Keratinocyte (primary cell): ENCODE measurements at places on chromosomes 2 and 18. TPM values are rescaled to one million over a fixed set of nuclear protein-coding genes. Genes with fewer than 3 reads are reported as not detected.

Gene MC2R
- not detected in 3 replicates for polyA plus RNA-seq

Gene GCKR
- 0.18 to 0.30 TPM (median 0.27 TPM) in 3 replicates for polyA plus RNA-seq

DNA sequence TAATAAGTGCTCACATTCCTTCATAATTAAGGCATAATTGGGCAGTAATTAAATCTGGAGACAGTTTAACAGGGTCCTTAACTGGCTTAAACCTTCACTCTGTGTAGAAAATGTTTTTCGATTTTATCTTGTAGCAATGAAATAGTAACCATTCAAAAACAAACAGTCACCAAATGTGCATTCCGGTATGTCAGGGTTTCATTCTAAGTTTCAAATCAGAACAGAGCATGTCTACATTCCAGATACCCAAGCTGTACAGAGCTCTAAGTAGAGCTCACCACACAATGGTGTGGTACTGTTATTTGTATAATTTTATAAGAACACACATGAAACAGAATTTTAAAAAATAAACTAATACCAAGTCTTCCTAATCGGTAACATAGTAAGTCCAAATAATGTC is 52.6 kb downstream of the SMAD2 start:
- peaks cover 14% of the 10 kb centered on the region for H3K4me1 ChIP-seq
- no peak for DNase-seq

DNA sequence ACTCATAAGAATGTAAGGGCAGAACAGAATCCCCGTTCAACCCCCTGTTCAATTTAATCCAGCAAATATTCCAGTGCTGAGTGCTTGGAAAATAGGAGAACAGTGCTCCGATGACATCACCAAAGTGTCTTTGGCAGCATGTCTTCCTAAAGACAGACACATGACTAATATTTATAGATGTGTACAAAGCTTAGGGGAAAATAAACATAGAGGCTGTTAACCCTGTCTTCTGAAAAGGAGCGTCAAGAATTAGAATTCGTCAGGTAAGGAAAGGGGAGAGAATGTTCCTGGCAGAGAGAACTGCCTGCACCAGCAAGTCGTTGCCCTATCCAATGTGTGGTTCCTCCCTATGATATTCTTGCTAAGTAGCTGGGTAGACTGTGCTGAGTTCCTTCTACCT is 72.7 kb downstream of the PLB1 start:
- H3K27ac ChIP-seq = no peak overlapping the region
- H3K36me3 ChIP-seq = no peaks in the 10 kb centered on the region
- H3K27me3 ChIP-seq = no peaks in the 10 kb centered on the region
- no peak for DNase-seq

GRCh38 chr2:16258350-16258749 is 318.0 kb downstream of the MYCN start:
- no peaks in the 10 kb centered on the region for H3K4me1 ChIP-seq
- H3K36me3 ChIP-seq = no peaks in the 10 kb centered on the region
- no peak overlapping the region for H3K27ac ChIP-seq
- H3K4me3 ChIP-seq = no peak overlapping the region

Gene PDCD1
- not detected in 3 replicates for polyA plus RNA-seq

GRCh38 chr2:228048838-228049490 is 132.5 kb downstream of the SPHKAP start:
- no peaks in the 10 kb centered on the region for H3K36me3 ChIP-seq
- H3K27me3 ChIP-seq = no peaks in the 10 kb centered on the region
- DNase-seq = peak; percentile 23
- no peak overlapping the region for H3K4me3 ChIP-seq

DNA sequence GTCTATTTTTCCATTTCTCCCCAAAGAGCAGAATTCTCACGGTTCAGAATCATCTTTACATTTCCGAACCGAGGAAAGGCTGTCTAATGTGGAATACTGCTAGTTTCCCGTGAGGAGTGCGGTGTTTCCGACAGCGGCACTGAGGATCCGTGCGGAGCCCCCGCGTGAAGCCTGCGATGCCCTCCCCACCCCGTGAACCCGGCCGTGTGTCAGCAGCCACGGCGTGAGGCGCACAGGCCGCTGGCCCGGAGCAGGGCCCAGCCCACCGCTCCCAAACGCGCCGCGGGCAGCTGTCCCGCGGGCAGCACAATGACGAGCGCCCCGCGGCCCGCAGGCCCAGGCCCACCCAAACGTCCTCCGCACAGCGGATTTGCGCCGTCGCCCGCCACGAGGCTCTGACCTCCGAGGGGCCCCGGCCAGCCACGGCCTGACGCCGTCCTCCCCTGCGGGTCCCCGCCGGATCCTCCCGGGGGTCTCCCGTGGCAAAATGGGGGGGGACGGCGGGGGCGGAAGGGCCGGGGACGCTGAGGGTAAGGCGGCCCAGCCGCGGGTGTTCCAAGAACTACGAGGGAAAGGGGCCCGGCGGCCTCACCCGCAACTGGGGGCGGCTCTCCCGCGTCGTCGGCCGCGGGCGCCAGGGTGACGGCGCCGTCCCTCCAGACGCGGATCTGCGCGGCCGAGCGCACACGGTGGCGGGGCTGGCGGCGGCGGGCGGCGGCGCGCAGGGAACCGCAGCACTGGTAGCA is 796 bp downstream of the SPIRE1 start:
- no peak for DNase-seq
- H3K36me3 ChIP-seq = no peaks in the 10 kb centered on the region
- H3K4me3 ChIP-seq = peak overlapping the region; percentile 92
- H3K27ac ChIP-seq = peak overlapping the region; percentile 91
- H3K27me3 ChIP-seq = no peaks in the 10 kb centered on the region

Gene FNDC4
- polyA plus RNA-seq = 6.3 to 13.0 TPM (median 9.9 TPM) in 3 replicates

DNA sequence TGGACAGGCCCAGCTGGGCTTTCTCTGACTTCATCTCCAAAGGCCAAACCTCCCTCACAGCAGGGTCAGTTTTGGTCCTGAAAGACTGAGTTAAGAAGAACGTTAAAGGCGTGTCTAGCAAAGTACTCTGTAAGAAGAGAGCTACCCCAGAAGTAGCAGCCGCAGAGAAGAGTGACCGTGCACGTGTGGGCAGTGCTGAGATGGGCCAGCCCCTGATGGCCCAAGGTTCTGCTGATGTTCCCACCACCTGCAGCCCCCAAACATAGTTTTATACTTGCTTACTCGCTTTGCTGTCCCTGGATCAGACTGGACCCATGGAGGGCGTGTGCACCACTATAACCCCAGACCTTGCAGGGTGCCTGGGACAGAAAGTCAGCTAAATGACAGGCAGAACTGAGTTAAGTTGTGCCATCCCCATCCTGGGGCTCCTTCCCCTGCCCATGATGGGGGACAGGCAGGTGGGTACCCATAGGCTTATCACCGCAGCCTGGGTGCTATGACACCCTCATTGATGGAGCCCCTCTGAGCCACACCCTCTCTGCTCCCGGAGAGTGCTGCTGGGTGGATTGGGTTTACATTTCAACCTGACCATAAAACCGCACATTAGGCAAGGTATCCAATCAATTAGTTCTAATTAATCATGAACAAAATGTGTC is 367.3 kb upstream of the HS6ST1 start:
- no peak overlapping the region for H3K27ac ChIP-seq
- no peaks in the 10 kb centered on the region for H3K4me1 ChIP-seq
- H3K27me3 ChIP-seq = no peaks in the 10 kb centered on the region
- no peak for DNase-seq
- H3K4me3 ChIP-seq = no peak overlapping the region

Gene MATN3
- 0.81 to 2.4 TPM (median 1.4 TPM) in 3 replicates for polyA plus RNA-seq

GRCh38 chr18:56173542-56174220 is 464.7 kb downstream of the TXNL1 start:
- no peak overlapping the region for H3K27ac ChIP-seq
- DNase-seq = no peak
- H3K4me1 ChIP-seq = peaks cover 1% of the 10 kb centered on the region
- no peak overlapping the region for H3K4me3 ChIP-seq
- H3K36me3 ChIP-seq = no peaks in the 10 kb centered on the region

DNA sequence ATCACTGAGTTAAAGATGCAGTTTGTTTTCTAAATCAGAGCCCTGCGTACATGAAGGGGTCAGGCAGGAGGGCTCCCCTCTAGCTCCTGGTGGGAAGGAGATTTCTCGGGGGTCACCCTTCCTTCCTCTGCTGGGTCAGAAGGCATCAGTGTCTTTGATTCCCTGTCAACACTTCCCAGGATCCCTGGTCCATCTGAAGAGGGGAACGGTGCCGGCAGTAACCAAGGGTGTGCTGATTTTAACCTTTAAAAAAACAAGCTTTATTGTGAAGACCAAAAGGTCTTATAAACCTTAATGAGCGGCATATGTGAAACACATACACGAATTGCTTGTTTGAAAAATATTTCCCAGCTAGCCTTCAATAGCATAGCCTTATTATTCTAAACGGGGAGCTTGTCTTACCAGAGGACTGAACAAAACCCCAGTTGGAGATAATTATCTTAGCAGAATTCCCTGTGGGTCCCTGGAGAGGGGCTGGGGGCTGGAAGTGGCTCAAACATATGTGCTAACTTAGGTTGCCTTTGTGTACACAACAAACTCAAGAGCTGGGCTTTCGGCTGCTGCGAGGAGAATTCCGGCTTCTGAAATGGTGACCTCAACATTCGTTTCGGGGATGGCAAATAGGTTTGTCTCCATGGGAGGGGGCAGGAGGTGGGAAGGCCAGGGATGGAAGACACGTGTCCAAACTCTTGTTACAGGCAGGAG is 114.9 kb upstream of the MYCN start:
- peaks cover 8% of the 10 kb centered on the region for H3K4me1 ChIP-seq
- no peak overlapping the region for H3K27ac ChIP-seq
- H3K4me3 ChIP-seq = no peak overlapping the region
- no peak for DNase-seq
- H3K27me3 ChIP-seq = no peaks in the 10 kb centered on the region

- no peaks in the 10 kb centered on the region for H3K36me3 ChIP-seq
- H3K4me1 ChIP-seq = no peaks in the 10 kb centered on the region
- no peak for DNase-seq
Observed at GRCh38 chr2:1233281-1233680, 180.0 kb upstream of the TPO start.

DNA sequence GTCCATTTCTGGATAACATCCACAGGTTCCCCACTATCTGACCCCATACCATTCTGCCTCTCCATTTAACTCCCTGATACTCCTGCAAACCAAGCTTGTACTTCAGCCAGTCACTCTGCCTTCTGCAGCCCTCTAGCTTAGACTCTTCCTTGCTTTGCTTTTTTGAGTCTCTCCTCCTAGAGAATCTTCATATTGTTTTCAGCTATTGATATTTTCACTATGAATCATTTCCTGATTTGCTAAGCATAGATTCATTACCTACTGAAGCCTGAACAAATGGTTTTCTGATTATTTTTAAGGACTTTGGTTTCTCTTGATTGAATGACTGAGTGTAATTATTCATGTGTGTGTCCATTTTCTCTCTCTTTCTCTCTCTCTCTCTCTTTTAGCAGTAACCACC is 2102.3 kb upstream of the CELF4 start:
- H3K27me3 ChIP-seq = no peaks in the 10 kb centered on the region
- H3K36me3 ChIP-seq = no peaks in the 10 kb centered on the region
- no peak overlapping the region for H3K27ac ChIP-seq
- no peak overlapping the region for H3K4me3 ChIP-seq
- no peak for DNase-seq
- peaks cover 11% of the 10 kb centered on the region for H3K4me1 ChIP-seq
